ENCODE measurements at places on chromosomes 6 and 20. TPM values are rescaled to one million over a fixed set of nuclear protein-coding genes. Genes with fewer than 3 reads are reported as not detected.

BANF2 gene
- total RNA-seq = not detected

MOG gene
- total RNA-seq = not detected

PARD6B gene
- 5.7 TPM for total RNA-seq

SLC35F1 gene
- 24.6 TPM for total RNA-seq

RIPOR2 gene
- 17.0 TPM for total RNA-seq

SS18L1 gene
- 18.9 TPM for total RNA-seq

SEC23B gene
- total RNA-seq = 35.4 TPM

Data from sciatic nerve (tissue), 2 donors.